GDM1 (cell line): ENCODE measurements at places on chromosomes 1 and 21.

GRCh38 chr1:156773607-156774006, 6.3 kb downstream of the PRCC start:
- DNase-seq: no peak

GRCh38 chr1:242201090-242201489, 202.2 kb upstream of the MAP1LC3C start:
- no peak for DNase-seq

GRCh38 chr21:18275781-18276180, 31.1 kb downstream of the CHODL start:
- no peak for DNase-seq

- DNase-seq: no peak
Measured at GRCh38 chr1:9809100-9809510, 14.7 kb downstream of the CLSTN1 start.

- no peak for DNase-seq
Measured at GRCh38 chr1:30191154-30191702, 532.2 kb downstream of the MATN1 start.

DNA sequence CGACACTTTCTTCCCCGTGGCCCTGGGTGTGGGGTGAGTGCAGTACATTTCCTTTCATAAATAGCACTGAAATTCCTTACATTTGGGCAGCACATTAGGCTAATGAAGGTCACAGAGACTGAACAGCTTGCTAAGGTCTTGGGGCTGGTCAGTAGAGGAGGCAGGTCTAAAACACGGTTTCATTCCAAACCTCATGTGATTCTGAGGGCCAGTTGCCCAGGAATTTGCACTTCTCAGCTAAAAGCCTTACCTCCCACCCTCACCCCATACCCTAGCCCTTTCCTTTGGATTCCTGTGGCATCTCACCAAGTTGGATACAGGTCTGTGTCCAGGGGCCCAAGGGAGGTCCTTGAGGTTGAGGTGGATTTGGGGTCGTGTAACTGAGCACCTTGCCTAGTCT, 147.8 kb upstream of the CD34 start:
- DNase-seq: no peak

DNA sequence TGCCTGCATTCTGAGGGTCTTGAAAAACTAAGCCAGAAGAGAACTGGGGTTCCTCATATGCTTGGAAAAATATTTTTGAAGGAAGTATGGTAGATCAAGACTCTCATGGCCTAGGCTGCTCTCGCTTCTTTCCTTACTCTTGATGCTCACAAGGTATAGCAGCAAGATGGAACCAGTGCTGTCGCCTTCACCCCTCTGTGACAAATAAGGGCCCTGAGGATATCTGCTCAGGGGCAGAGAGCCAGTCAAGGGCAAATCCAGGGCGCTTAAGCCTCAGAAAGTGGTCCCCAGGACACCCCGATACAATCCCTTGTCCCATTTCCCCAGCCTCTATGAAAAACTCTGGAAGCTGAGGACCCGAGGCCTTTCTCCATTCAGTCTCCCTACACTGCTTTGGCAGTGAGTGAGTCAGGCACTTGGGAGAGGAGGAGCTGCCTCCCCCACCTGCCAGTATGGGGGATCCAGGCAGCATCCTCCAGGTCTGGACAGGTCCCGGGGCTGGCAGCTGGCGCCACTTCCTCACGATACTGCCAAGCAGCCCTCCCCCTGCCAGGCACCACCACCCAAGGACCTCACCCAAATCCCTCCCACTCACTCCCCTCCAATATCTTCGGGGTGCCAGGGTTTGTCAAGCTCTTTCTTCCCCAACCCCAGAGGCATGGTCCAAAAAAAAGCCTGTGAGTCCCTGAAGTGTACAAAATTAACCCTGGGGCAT, 1.3 kb downstream of the IGSF9 start:
- DNase-seq: no peak

- DNase-seq: peak; percentile 43
Measured at GRCh38 chr1:39788758-39789570, at the start of gene BMP8B. Gene BMP8B, minus strand, starts transcription at chr1:39788865. Its CDS starts 380 bp downstream, at chr1:39788485.

DNA sequence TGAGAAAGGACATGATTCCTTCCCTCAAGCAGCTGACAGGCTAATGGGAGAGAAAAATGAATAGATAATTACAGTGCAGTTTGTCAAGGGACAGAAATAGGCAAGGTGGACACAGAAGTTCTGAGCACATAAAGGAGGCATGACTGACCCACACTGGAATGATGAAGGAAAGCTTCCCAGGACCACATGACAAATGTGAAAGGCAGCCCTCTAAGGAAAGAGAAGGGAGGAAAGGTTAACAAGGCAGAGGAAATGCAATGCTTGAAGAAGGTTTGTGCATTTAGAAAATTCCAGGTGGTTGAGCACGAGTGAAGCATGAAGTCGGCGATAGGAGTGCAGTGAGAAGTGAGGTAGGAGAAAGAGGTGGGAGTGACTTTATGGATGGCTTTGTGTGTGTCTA, 37.4 kb downstream of the LAMC2 start:
- no peak for DNase-seq

DNA sequence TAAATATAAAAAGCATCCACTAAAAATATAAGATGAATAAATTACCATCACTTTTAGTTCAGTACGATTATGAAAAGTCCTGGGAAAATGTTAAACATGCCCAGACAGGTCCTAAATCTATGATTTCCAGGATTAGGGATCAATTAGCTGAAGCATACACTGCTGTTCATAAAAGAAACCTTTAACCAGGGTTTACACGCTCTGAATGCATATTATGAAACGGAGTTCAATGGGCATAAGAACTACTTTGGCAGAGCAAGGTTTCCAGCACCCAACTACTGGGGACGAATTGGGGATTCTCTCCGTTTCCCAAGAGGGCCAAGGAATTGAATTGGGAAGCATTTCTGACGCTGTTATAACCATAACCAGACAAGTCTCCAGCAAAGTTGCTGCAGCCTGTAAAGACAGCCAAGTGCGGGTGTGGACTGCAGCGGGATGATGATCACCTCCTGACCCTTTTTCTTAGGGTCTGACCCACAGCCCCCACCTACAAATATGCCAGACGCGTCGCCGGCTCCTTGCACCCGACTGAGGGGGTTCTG, 1.6 kb downstream of the SLC30A1 start:
- no peak for DNase-seq

- no peak for DNase-seq
Measured at GRCh38 chr1:118987468-118988185, 516 bp downstream of the TBX15 start.

DNA sequence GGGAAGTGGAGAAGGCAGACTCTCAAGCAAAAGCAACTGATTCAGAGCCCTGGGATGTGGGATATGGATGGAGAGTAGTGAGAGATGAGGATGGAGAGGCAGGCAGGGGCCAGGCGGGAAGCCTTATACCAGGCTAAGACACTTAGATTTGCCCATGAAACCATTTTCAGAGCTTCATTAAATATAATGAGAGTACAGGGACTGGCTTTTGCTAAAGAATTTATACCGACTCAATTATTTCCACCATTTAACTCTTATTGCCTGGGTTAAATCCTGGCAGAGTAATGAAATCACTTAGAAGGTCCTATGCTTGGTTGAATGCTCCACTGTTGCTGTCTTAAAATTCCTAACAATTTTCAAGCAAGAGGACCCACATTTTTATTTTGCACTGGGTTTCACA, 311.7 kb downstream of the KCNH1 start:
- no peak for DNase-seq

GRCh38 chr1:29856340-29857114, 620.2 kb downstream of the PTPRU start:
- DNase-seq: no peak

- DNase-seq: no peak
Measured at GRCh38 chr1:210726621-210727020, 397.9 kb downstream of the HHAT start.

DNA sequence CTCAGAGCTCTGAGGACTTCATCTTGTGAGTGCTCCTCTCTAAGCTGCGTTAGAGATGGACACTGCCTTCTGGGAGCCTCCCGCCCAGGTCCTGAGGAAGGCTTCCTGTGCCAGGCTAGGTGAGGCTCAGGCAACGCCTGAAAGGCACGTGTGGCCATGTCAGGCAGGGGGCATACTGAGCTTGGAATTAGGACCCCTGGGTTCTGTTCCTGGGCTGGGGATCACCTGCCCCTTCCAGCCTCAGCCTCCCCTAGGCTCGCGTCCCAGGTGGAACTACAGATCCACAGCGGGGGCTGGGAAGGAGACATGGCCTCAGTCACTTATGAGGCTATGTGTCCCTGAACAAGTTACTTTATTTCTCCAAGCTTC, 10.0 kb upstream of the ASCL5 start:
- no peak for DNase-seq

DNA sequence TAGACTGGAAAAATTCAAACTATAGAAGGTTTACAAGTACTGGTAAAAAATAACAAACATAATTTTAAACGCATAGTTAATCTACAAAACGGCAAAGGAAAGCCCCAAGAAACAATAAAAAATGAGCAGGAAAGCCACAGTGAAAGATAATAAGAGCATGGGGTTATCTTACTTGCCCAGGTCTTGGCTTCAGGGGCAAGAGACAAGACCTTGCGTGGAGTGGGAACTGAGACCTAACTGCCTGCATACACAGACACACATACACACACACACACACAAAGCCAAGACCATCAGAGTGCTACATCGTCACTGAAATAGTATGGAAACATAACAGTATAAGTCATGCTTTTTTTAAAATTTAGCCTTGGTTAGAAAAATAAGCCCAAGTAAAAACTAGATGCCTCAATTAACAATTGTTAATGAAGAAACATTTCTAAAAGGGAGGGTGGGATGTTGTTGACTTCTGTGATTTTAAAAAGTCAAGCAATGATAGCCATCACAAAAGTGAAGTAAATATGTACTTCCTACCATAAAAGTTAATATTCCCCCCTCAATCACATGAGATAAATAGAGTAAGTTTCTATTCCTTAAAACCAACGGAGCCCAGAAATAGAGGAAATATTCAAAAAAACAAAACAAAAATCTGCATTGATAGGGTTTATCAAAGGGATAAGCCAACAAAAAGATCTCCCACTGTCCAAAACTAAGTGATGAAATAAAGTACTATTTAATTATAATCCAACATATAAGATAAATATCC, 29.4 kb upstream of the CRP start:
- DNase-seq: no peak

DNA sequence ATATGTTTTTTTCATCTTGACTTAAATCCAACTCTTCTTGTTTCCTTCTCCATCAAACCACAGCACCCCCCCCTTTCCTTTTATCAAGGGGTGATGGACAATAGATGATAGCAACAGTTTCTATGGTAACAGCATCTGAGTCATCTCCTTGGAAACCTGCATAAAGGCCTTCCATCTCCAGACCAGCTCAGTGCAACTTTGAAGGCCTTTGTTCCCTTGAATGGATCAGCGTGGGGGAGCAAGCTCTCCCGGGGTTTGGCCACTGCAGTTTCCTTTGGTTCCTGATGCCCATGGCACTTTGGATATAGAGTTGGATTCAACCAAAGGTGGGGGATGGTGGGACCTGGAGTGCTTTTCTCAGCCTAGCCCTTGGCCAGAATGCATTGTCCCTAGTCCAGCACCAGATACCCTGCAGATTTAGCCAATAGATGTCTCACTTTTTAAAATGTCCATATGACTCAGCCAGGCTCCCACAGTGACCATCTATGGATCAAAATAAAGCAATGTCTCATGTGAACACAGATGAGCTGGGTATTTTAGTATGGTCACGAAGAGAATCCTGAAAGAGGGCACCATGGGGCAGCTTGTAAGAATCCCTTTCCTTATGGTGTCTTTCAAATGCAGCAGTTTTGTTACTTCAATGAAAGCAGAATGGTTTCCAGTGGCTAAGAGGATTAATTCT, 127.7 kb downstream of the SPATA46 start:
- DNase-seq: no peak

DNA sequence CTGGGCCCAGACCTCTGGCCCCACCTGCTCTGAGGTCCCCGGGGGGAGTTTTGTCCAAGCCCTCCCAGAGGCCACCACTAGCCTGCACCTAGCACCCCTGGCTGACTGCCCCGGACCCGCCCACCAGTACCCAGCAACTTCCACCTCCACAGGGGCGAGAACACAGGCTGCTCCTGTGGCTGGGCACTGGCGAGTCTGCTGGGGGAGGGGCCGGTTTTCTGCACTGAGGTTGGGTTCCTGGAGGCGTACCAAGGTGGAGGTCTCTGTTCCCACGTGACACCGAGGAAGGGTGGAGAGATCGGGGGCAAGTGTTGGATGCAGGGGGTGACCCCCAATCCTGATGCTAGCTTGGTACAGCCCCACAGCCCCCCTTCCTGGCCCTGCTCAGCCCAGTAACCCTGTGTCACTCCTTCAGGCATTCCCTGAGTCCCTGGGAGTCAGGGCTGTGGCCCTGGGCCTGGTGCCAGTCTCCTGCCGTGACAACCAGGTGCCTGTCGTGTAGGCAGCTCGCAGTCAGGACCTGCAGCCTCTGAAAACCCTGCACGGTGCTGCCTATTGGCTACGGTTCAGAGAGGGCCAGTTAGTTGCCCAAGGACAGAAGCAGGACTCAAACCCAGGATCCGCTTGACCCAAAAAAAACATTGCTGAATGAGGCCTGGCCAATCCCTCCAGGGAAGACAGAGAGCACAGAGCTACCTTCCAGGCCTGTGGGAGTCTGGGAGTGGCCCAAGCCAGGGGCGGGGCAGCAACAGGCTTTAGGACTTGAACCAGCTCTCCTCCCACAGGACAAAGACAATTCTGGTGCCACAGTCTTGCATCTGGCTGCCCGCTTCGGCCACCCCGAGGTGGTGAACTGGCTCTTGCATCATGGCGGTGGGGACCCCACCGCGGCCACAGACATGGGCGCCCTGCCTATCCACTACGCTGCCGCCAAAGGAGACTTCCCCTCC, 3.1 kb downstream of the ESPN start:
- DNase-seq: no peak

- no peak for DNase-seq
Measured at GRCh38 chr21:25396135-25396711, 211.1 kb downstream of the MRPL39 start.

GRCh38 chr1:159880430-159880829, 18.0 kb upstream of the VSIG8 start:
- DNase-seq: no peak

DNA sequence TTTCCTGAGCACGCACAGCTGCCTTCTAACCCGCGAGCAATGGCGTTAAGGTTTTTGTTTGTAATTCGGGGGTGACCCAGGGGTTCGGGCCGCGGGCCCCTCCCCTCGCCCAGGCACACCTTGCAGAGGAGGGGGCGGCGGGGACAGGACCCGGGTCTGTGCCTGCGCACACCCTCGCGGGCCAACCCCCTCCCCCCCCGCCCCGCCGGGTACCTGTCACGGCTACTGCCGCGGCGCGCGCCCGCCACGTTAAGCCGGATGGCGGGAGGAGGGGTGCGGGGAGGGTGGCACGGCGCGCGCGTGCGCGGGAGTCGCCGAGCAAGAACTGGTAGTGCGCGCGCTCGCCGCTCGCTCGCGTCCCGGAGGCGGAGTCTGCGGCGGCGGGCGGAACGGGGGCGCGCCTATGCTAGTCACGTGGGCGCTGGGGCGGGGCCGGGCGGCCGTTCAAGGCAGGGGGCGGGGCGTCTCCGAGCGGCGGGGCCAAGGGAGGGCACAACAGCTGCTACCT, at the start of gene TPTE:
Gene TPTE, plus strand, starts transcription at position 493 of the 508 bp plus-strand sequence. CDS start 17,141 bp downstream, outside the sequence.
- no peak for DNase-seq

- no peak for DNase-seq
Measured at GRCh38 chr21:44260791-44261631, 686 bp downstream of the DNMT3L start.
